Bronchial epithelial cell (primary cell): ENCODE measurements at places on chromosomes 6 and 20.

GRCh38 chr6:41836660-41837052, 49.2 kb downstream of the TOMM6 start:
- DNase-seq: peak; percentile 24

GRCh38 chr20:52104546-52105441, 86.8 kb downstream of the ZFP64 start:
- no peak for DNase-seq

DNA sequence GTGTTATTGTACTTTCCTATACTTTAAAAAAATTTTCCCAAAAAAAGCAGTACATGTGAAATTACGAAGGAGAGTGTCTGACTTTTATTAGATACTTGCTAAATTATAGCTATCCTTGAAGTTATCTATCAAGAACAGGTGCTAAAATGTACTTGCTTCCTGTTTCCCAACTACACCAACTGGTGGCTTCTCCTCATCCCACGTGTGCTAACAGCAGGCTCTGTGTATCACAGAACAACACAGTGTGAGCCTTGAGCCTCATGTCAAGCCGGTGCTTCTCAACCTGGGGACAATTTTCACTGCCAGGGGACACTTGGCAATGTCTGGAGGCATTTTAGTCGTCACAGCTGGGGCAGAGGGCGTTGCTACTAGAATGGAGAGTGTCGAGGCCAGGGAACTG, 36.2 kb upstream of the CDYL start:
- DNase-seq: no peak

GRCh38 chr6:69647726-69648125, 149.1 kb downstream of the LMBRD1 start:
- DNase-seq: peak; percentile 10

- DNase-seq: no peak
Observed at GRCh38 chr6:112291161-112291762, 36.9 kb upstream of the LAMA4 start.

GRCh38 chr6:5278047-5278446, 16.7 kb downstream of the FARS2 start:
- DNase-seq: no peak

- DNase-seq: peak; percentile 87
Observed at GRCh38 chr6:31945507-31946369, at the start of gene CFB. CFB (plus strand) TSS chr6:31946095; CDS start chr6:31946222, 127 bp downstream.

DNA sequence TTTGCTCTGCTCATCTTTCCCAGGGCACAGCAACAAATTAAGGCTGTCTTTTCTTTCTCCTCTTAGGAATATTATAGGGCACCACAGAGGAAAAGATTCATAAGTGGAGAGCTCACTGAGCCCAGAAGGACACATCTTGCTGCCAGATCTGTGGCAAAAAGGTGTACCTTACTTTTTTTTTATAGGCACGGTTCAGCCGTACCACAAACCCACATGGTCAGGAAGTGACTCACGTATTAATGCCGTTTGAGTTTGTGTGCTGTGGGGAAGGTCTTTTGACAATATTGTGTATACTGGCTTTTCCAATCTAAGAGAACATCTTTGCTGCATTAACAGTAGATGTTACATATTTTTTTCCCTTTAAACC, 28.4 kb downstream of the PAQR8 start:
- DNase-seq: peak; percentile 76

DNA sequence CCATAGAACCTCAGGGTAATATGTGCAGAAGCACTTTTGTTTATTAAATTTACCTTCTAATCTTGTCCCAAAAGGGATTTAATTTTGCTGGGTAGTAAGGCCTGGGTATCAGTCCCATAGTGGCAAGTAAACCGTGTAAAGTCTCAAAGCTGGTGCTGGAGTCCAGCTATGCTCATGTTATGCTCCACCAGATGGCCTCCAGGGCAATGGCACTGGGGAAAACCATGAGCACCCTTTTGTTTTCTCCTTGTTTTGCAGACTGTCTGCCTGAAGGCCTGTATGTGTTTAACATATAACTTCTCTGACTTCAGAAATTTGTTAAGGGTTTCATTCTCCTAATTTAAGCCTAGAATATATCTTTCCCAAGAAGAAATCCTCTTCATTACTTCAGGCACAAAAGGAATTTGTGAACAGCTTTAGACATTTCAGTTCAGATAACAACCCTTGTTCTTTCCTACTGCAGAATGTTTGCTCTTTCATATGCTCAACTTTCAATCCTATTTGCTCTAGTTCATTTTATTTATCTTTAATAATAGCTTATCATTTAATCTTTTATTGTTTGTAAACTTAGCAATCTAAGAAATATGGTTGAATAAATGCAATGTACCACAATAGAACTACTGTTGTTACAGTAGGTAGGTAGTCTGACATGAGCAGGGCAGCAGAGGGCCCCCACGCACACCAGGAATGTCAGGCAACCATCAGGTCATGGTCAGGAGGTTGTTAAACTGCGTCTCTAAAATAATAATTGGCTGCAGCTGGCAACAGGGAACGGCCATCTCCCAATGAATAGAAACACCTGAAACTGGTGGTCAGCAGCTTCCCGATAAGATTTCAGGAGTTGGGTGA, 162.8 kb downstream of the TENT5A start:
- no peak for DNase-seq

DNA sequence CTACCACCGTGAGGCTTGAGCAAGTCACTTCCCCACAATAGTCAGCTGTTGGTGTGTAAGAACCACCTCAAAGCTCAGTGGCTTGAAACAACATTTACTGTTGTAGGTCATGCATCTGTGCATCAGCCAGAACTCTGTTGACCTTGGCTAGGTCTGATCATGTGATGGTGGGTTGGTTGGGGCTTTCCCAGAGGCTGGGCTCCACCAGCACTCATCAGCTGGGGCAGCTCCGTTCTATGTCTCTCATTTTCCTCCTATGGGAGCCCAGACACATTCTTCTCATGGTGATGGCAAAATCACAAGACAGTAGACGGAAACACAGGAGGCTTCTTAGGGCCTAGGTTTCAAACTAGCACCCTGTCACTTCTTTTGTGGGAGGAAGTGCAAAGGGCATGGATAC, 42.8 kb upstream of the PSMF1 start:
- DNase-seq: no peak

- DNase-seq: no peak
Observed at GRCh38 chr20:61357119-61357518, 105.1 kb downstream of the CDH4 start.

DNA sequence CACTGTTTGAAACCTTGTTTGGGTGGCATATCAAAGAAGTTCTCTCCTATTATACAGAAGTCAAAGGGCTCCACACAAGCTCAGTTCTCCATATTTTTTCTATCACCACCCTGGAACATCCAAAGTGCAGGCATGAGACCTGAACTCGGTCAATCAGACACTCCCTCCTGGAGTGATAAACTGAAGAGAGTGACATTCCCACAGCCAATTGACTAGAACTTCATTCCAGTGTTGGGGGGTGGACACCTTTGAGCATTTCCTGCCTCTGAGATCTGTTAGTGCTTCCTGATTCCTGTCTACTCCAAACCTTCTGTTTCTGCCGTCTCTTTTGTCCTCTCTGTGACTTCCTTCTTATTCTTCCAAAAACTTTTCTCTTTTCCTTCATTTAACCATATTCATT, 220.7 kb upstream of the NOX3 start:
- no peak for DNase-seq

DNA sequence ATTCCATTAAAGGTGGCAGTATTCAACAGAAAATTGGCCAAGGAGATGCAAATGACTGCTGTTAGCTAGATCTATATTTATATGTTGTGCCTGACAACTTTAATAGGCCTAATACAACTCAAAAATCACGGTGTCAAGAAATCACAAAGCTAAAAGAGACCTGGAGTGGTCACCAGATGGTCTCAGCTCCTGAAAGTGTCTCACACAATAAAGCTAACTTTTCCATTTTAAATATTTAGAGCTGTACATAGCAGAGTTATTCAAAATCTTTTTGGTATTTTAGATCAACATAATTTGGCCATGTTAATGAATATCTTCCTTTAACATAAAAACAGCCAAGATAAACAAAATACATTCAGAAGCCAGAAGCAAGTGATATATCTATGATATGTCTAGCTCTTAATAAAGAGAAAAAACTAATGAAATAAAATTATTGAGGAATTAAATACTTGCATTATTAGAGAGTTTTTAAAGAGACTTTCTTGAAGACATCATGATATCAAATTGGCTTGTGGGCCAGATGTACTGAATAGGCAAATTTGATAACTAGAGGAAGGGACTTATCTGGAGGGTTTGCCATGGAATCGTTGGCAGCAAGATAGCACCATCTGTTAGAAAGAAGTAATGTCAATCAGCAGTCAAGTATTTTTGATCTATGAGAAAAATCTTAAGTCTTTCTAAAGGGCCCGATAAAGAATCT, 84.9 kb upstream of the SCAF8 start:
- no peak for DNase-seq

DNA sequence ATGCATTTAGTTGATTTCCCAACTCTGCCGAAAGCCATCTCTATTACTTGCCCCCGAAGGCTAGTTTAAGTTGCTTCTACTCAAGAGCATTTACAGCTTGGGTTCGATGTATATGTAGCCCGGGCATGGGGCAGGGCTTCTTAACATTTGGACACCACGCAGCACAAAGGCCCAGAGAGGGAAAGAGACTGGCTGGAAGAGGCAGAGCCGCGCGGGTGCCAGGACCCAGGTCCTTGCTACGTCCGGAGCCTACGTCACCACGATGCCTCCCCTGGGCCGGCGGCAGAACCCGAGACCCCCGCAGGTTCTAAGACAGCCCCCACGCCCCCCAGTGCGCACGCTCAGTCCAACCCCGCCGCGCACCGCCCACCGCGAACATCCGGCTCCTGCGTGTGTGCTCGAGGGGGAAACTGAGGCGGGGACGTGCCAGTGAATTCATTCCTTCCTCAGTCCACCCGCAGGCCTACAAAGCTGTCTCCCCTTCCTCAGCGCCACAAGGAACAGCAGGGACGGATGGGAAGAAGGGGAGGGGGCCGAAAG, 367 bp upstream of the PCIF1 start:
- no peak for DNase-seq

- no peak for DNase-seq
Observed at GRCh38 chr20:62056975-62057374, 8.7 kb downstream of the TAF4 start.

DNA sequence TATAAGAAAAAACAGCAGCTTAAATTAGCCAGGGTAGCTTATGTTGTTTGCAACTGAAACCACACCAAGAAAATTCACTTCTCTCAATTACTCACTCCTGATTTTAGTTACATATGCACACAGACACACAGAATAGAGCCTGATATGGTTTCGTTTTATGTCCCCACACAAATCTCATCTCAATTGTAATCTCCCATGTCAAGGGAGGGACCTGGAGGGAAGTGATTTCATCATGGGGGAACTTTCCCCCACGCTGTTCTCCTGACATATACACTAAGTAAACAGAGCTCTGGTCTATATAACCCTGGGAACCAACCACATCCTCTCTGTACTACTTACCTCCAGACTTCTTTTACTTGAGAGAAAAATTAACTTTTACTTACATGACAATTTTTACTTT, 9.8 kb downstream of the OR12D1 start:
- peak; percentile 37 for DNase-seq

DNA sequence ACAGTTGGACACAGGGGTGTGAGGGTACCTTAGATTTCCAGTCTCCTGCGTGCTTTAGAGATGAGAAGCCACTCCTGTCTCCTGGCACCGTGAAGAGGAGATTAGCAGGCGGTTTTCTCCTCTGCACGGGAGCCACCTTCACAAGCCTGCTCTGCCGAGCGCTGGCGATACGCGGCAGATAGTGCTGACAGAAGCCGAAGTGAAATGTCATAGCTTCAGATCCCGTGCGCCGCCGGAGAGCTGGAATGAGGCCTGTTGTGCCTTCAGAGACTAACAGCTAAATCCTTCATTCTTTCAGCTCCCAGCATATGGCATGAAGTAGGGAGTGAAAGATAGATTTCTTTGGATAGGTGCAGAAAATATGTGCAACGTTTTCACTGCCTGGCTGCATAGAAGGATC, 371.0 kb downstream of the TAF4 start:
- no peak for DNase-seq

DNA sequence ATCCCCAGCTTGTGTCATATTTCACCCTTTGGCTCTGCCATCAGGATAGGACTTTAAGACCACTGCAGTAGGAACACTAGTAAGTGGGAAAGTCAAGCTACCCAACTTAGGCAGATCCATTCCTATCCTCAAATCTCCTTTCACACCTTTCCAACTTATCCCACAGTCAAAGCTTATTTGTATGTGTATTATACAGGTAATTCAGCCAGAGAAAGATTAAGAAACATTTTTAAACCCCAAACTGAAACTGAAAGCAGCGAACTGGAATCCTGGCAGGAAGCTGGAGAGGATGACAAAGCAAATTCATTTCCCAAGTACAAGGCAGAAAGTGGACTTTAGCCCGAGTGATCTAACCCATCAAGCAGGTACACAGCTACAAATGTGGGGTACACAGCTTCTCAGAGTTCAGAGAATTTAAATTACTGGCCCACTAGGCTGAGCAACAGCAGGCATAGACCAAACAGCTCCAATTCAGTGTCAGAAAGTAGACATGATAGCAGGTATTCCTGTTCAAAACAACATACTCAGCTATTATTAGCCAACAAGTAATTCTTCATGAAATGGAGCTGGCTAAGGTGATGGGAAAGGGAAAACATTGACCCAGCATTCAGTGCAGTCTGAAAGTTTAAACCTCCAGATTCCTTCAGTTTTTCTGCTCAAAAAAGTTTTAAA, 39.1 kb downstream of the ILRUN start:
- peak; percentile 78 for DNase-seq

- DNase-seq: peak; percentile 62
Observed at GRCh38 chr20:45592574-45593189, 13.6 kb upstream of the WFDC8 start.

GRCh38 chr6:20875369-20875963, 341.2 kb downstream of the CDKAL1 start:
- DNase-seq: peak; percentile 40

DNA sequence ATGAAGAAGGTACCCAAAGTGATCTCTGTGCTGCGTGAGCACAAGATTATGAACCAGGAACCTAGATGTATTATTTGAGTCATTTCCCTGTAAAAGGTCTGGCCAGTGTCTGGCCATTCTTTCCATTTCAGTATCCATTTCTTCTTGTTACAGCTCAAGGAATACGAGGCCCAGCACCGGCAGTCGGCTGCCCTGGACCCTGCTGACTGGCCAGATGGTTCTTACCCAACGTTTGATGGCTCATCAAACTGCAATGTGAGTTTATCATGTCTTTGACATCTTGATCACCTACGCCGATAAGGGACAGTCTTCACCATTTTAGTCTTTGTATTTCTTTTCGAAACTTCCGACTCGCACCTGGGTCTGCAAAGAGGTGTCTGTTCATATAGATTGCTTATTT, 144.8 kb downstream of the SASH1 start:
- DNase-seq: no peak

GRCh38 chr6:125102891-125103290, 50.7 kb upstream of the TPD52L1 start:
- peak; percentile 92 for DNase-seq

- DNase-seq: no peak
Observed at GRCh38 chr6:125549202-125549884, 200.1 kb upstream of the HEY2 start.
